ENCODE measurements at places on chromosomes 6 and 20.

- DNase-seq: no peak
These were observed 347.3 kb downstream of the DHX35 start for GRCh38 chr20:39309458-39309857.

DNA sequence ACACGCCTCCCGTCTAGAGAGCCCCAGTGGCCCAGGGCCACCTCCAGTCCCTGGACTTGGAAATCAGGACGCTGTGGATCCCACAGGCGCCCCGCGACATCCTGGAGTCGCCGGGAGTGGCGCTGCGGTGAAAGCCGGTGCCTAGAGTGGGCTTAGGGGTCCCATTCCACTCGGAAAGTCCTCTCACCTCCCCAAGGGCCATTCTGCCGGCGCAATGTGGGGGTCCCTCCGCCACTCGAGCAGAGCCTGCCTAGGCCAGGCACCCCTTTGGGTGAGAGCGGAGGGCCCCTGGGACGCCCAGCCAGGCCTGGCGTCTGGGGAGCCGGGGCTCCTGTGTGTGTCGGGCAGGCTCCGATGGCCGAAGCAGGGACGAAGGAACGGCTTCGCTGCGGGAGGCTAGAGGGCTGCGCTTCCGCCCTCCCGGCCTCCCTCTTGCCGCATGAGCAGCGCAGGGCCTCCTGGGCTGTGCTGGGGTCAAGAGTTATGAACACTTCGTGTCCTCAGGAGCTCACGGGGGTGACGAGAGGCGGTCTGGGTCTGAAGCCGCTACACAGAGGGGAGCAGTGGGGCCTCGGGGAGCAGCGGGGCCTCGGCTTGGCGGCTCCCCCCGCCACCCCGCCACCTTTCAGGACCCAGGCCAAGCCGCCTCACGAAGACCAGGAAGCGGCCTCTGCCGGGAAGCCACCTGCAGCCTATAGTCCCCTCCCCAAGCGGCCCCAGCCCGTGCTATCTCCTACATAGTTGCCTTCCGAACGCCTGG lies 13.6 kb downstream of the POU3F2 start:
- no peak for DNase-seq

GRCh38 chr6:25193460-25194171 lies 85.6 kb upstream of the CARMIL1 start:
- no peak for DNase-seq

DNA sequence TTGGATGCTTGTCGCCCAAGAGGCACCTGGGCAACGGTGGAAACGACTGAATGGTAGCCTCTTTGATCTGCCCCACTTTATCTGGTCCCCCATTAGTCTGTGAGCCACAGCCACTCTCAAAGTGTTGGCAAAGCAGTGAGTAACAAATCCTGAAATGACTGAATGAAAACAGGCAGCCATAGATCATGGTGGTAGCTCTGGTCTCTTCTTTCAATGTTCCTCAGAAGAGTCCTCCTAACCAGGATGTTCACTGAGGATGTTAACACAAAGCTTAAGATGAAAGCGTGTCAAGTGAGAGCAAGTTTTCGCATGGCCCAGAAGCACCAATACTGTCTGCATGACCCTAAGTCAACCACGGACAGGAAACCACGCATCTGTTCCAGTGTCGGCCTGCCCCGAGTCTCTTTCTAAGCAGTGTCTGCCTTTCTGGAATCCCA lies 107.3 kb downstream of the IRF4 start:
- DNase-seq: no peak

- DNase-seq: no peak
These were observed 187.8 kb downstream of the MYLK4 start for GRCh38 chr6:2562721-2563451.
